ENCODE measurements at places on chromosomes 16 and 17.

- no peak for DNase-seq
Observed at GRCh38 chr16:88886845-88887521, 20.5 kb upstream of the PABPN1L start.

DNA sequence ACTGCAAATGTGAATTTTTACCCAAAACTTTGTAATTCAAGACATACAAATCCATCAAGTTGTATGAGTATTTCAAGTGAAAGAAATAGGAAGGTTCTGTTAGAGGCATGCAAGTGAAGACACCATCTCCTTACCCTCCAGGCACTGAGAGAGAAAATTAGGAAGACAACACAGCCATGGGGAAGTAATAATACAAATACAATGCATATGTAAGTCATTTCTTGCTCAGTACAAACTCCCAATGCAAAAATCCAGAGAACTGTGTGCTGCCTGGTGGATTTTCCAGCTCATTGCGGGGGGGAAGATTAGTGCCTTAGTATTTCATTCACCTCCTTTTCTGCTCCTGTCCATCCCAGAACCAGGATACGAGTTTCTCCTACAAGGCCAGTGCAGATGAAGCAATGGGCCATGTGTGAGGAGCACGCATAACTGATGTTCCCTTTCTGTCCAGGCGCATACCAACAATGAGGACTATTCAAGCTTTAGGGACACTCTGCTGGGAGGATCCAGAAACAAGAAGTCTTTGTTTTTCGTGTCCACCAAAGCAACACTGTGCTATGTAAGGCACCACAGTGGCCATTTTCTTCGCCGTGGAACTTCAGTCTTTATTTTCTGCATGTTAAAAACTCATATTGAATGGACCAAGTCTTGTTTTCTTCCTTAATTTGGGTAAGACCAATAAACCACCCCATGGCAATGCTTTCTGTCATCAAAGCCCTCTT, 143.7 kb upstream of the RCVRN start:
- DNase-seq: no peak

GRCh38 chr16:11667824-11668622, at the start of gene SNN:
Gene SNN (plus strand): TSS chr16:11668455. CDS start chr16:11676060, 7,605 bp downstream.
- peak; percentile 52 for DNase-seq

DNA sequence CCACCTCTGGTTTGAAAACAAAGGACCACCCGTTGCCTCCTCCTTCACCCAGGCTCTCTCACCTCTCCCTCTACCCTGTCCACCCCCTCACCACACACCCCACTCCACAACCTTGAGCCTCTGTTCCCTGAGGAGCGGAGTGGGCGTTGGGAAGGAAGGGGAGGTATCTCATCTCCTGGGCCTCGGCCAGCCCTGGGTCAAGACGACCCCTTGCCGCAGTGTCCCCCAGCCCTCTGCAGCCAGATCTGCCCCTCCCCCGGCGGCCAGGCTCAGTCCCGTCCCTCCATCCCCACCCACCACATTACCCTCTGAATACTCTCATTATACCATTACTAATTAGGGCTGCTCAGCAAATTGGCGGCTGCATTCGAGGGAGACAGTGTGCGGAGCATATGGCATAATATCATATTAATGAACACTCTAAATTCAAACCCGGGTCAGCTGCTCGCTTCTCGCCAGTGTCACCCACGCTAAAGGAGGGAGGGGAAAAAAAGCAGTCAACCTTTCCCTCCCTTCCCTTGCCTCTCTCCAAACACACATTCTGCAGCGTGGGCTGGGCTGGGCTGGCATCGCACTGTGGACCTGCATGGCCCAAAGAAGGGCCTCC, 123.2 kb upstream of the LHX1 start:
- no peak for DNase-seq

DNA sequence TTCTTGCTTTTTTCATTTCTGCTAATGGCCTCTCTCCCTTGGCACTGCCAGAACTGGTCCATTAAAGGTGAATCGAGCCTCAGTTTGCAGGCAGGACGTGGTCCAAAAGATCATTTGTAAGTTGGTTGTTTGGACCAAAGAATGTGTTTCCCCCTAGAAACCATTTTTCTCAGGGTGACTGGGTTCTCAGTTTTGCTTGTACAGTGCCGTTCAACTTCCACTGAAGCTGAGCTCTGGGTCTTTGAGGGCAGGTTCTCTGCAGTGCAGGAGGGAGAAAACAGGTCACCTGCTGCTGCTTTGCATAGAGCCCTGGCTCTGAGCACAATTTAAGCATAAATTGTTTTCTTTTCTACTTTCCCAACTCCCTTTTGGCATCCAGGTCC, 9.0 kb upstream of the AMZ2 start:
- no peak for DNase-seq

DNA sequence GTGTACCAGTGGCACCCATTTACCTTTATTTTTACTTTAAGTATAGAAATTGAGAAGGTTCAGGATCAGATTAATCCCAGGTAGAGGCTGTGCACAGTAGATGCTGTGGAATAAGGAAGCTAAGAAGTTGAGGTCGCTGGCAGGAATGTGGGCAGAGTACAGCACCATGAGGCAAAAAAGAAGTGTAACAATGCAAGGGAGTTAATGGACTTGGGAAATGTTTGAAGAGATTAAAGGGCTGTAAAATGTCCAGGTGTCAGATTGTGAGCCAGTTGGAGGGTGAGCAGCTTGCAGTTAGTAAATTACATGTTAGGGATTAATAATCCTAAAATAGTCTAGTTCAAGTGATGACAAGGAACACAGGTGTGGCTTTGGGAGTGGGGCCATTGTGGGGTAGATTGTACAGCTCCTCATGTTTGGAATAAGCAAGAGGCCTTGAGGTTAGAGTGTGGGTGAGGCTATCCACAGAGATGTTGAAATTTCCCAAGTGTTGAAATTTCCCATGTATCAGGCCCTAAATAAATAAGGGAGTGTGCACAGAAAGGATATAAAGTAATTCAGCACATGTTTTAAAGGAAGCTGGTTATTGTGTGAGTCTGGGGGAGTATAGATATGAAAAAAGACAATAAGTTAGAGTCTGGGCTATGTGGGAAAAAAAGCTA, 21.5 kb downstream of the TAT start:
- no peak for DNase-seq

DNA sequence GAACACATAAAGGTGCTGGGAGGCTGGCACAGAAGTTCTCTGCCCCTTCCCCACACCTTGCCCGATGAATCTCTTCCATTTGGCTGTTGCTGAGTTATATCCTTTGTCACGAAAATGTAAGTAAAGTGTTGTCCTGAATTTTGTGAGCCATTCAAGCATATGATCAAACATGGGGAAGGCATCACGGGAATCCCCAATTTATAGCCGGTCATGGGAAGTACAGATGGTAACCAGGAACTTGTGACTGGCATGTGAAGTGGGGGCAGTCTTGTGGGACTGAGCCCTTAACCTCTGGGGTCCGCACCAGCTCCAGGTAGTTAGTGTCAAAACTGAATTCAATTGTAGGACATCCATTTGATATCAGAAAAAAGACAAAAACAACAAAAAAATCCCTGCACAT, 13.2 kb downstream of the TOM1L2 start:
- DNase-seq: no peak

- no peak for DNase-seq
Observed at GRCh38 chr16:88460496-88461330, 7.6 kb downstream of the ZFPM1 start.

DNA sequence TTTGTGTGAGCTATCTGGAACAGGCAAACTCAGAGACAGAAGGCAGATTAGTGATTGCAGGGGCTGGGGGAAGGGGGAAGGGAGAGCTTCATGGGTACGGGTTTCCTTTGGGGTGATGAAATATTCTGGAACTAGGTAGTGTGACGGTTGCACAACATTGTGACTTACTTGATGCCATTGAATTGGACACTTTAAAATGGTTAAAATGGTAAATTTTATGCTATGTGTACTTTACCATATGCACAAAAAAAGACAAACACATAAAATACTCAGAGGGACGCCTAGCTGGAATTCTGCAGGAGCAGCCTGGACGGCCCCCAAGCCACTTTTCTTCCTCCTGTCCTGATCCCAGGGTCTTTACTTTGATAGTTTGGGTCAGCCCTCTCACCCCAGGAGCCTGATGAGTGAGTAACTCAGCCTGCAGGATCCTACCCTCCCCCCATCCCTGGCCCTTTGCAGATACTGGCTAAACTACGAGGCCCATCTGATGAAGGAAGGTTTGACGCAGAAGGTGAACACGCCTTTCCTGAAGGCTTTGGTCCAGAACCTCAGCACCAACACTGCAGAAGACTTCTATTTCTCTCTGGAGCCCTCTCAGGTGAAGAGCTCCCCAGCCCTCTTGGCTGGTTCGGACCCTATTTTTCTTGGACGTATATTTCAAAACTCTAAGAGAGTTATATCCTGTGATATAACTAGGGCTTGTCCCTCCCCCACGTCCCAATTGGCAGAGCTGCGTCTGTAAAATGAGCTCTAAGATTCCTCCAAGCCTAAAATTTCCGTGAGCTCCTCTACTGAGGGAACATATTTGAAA, 7.8 kb downstream of the ADGRG3 start:
- no peak for DNase-seq

- DNase-seq: no peak
Observed at GRCh38 chr17:72053036-72053435, 67.8 kb upstream of the SOX9 start.

- no peak for DNase-seq
Observed at GRCh38 chr16:7597677-7598076, 265.0 kb downstream of the RBFOX1 start.

DNA sequence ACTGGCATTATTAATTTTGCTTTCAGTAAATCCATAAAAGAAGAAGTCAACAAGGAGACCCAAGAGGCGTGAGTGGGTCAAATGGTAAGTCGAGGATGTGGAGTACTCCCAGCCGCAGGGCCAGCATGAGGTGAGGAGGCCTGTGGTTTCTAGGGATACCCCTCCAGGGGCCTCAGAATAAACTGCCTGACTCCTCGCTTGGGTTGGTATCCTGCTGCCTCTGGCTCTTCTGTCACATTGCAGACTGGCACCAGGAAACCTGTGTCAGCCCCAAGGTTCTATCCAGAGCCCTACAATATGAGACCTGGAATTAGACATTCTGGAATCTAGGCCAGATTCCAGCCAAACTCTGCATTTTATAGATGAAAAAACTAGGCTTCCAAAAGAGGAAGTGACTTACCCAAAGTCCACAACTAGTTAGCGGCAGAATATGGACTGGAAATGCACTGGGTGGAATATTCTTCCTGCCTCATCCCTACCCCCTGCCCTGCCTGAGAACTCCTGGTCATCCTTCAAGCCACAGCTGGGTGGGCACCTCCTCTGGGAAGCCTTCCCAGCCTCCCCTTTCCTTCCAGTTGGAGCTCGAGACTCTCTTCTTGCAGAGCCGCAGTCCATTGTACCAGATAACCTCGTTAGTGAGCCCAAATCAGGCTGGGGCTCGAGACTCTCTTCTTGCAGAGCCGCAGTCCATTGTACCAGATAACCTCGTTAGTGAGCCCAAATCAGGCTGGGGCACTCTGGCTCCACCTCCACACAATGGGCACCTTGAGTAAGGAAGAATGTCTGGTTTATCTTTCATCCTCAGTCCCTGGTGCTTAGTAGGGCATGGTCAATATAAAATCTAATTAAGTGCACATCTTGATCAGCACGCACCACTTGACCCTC, 22.6 kb downstream of the C17orf67 start:
- no peak for DNase-seq

GRCh38 chr16:78161023-78161729, 61.7 kb downstream of the WWOX start:
- DNase-seq: no peak
